GM04504 (cell line): ENCODE measurements at places on chromosomes 1 and 21.

DNA sequence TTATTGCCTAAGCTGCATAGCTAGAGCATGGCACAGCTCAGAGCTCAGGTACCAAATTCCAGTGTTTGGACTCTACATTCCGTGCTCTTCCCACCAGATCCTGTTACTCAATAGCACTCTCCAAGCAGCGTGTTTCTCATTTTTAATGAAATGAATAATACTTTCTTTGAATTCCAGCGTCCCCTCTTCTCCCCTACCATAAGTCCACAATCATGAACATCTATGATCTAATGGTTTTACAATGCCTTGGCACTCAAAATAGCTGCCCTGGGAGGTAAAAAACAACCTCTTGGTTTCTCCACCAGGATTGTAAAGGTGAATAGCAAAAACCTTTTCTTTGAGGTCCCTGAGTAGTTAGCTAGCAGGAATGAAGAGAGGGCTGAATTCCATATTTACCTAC is 480.0 kb upstream of the PKN2 start:
- no peak for DNase-seq

DNA sequence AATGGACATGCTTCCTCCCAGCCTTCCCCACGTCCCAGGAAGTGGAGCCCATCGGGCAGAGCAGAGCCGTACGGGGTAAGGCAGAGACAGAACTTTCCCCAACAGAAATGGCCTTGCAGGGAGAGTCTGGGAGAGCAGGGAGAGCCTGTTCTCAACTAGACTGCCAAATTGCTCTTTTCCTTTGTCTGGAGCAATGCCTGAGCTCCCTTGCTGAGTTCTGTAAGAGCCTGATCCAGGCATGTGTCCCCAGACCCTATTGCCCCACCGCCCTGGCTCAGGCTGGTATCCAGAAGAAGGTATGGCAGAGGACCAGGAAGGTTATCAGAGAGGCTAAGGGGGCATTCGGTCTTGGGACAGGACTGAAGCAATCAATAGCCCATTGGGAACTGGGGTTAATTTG is 79.9 kb downstream of the TMEM53 start:
- DNase-seq: no peak

- DNase-seq: no peak
Measured at GRCh38 chr1:112904831-112905261, 51.1 kb downstream of the SLC16A1 start.

GRCh38 chr1:180182643-180183311 is 28.1 kb downstream of the QSOX1 start:
- DNase-seq: no peak

GRCh38 chr1:184822267-184822666 is 67.6 kb upstream of the EDEM3 start:
- no peak for DNase-seq

DNA sequence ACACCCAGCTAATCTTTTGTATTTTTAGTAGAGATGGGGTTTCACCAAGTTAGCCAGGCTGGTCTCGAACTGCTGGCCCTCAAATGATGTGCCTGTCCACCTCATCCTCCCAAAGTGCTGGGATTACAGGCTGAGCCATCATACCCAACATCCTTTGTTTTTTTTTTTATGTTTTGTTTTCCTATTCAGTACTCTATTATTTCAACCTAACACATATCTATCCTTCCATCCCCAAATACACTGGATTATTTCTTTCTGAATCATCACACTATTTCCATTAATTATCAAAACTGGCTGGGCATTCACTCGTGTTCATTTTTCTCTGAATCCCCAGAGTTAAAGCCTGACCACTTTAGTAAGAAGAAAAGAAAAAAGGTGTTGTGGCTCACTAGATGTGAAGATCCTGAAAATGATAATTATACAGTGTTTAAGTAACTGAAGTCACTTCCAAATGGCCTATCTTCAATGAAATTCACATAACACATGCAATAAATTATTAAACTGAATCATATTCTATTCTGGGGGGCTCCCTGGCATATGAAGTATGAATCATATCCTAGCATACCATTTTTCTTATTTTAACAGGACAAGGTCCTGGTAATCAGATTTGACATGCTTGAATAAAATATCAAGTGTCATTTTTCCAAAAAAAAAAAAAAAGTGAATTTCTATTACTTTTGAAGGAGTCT is 1754.2 kb downstream of the BRINP3 start:
- no peak for DNase-seq

DNA sequence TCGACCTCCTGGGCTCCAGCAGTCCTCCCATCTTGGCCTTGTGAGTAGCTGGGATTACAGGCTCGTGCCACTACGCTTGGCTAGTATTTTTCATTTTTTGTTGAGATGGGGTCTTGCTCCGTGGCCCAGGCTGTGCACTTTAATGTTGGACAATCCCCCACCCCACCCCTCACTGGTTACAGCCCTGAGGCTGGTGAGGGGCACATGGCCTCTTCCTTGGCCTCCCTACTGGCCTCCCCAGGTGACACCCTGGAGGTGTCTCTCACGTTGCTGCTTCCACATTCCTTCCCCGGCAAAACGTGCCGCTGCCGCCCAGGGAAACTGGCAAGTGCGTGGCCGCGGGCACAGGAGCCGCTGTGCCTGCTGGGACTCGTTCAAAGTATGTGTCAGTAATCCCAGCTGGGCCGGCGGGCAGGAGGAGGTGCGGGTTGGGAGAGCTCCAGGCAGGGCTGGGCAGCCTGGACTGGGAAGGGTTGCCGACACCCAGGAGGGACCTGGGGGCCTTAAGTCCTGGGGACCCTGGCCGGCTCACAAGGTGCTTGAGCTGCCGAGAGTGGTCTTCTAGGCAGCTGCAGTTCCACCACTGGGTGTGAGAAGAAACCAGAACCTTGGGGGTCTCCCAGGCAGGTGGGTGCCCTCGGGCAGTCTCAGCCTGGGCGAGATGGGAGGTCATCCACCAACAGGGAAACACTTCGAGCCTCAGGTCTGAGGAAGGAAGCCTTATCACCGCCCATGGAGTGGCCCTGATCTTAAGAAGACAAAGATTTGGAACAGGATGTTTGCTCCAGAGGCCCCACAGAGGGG is 6.5 kb downstream of the WNT3A start:
- no peak for DNase-seq

- DNase-seq: no peak
Measured at GRCh38 chr1:162822391-162823200, 32.1 kb downstream of the HSD17B7 start.

- DNase-seq: peak; percentile 95
Measured at GRCh38 chr1:21939650-21940374, 2.7 kb upstream of the HSPG2 start.

DNA sequence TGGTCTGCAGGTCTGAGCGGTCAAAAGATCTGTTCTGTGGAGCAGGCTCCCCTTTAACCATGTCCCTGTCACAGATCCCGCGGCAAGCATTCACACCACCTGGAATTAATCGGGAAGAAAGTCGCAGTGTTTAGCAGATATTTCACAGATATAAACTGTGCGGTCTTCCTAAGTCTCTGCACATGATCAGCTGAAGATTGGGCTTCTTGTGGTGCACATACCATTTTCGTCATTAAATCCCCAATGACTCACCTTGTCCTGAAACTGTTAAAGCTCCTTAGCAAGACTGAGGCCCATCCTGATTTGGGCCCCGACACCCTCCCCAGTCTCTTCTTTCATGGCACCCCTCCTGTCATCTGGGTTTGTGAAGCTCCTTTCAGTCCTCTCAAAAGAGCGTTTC is 158.8 kb downstream of the KIF26B start:
- DNase-seq: no peak

DNA sequence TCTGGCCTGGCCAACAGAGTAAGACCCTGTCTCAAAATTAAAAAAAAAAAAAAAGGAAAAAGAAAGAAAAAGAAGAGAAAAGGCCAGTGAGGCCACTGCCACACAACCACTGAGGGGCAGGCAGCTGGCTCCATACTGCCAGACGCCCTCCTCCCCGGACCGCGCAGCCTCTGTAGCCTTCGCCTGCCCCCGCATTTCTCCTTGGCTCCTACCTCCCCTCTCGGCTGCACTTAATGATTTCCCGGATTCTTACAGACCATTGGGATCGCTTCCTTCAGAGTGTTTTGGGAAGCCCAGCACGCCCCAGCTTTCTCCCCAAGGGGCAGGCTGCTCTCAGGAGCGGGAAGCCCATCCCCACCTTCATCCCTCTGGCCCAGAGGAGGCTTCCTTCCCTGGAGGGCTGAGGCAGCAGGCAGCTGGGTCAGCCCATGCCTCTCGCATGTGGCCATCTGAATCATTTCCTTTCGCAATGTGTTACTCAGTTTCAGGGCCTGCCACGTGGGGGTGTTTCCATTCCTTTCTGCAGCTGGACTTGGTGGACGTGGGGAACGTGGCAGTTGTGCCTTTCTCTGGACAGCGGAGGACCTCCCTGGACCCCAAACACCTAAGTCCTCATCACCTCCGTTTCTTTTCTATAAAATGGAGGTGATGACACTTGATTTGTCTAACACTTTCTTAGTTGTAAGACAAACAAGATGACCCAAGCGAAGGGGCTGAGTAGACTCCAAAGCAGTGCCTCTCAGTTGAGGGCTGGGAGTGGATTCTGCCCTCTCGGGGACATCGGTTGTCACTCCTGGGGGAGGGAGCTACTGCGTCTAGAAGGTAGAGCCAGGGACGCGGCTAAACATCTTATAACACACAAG is 2.3 kb downstream of the SLC2A5 start:
- peak; percentile 71 for DNase-seq

GRCh38 chr1:90122654-90123340 is 127.9 kb downstream of the ZNF326 start:
- no peak for DNase-seq
